Stimulated activated CD8-positive, alpha-beta memory T cell treated with anti-CD3 and anti-CD28 coated beads, Interleukin-4, amount 100 ng/mL, for 1 hour (primary cell): ENCODE measurements at places on chromosomes 1 and 21.

- no peak for DNase-seq
Measured at GRCh38 chr21:35614396-35614921, 445.9 kb downstream of the SETD4 start.

DNA sequence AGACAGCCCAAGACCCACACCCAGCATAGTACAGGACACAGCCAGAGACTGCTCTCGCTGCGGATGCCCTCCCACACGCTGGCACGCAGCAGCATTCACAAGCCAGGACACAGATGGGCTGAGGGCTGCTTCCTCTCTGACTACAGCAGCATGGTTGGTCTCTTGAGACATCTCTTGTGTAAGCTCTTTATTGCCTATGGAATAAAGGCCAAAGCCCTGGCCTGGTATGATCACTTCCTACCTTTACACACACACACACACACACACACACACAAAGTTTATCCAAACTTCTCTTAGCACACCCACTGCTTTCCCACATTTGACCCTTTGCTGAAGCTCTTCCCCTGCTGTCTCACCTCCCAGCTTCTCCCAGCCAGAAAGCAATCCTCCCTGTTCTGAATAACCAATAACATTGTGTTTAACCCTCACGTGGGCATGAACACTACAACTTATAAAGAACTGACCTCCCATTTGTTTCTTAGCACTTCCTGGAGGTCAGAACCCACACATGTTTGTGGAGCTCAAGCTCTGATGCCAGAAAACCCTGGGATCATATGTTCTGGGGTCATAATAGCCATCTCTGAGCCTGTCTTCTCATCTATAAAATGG lies 1.2 kb upstream of the LUZP1 start:
- no peak for DNase-seq

GRCh38 chr21:46128106-46128932 lies 27.1 kb downstream of the FTCD start:
- DNase-seq, result no peak

GRCh38 chr1:19661721-19662228 lies 2.9 kb upstream of the HTR6 start:
- DNase-seq, result no peak

- DNase-seq, result no peak
Measured at GRCh38 chr1:228339059-228339704, 67.5 kb downstream of the TRIM11 start.

GRCh38 chr1:184437291-184437690 lies 50.5 kb downstream of the C1orf21 start:
- DNase-seq, result no peak

DNA sequence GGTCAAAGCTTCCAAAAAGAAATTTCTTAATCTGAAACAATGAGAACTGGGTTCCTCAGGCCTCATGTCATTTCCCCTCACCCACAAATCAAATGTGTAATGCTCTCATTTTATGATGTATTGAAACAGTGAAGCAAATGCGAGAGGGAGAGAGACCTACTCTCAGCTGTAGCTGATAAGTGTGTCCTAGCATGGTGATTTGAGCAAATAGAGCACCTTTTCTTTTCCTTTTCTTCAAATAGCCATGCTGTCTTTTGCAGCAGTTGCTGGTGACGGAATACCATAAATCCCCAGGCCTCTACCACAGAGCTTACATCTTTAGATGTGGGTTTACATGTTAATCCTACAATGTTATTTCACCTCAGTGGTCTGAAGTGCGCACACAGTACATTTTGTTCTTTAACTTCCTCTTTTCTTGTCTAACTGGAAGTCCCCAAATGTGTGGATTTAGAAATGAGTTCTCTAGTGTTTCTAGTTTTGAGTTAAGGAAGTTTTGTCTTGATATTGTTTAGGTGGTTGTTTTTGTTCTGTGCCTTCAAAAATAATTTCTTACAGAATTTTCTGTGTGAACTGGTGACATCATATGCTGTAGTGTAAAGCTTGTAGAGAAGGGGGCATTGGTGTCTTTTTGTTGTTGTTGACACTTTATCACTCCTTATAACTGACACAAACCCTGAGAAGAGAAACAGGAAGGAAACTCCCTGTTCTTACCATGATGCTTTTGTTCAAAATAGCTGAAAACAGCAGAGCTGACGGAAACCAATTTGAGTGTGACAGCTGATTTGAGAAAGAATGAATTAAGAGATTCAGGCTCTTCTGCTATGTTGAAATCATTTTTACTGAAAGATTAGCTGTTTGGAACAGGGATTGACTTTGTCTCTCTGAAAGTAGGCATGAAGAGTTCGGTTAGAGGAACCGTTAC lies 12.2 kb downstream of the SMAP2 start:
- peak; percentile 29 for DNase-seq

DNA sequence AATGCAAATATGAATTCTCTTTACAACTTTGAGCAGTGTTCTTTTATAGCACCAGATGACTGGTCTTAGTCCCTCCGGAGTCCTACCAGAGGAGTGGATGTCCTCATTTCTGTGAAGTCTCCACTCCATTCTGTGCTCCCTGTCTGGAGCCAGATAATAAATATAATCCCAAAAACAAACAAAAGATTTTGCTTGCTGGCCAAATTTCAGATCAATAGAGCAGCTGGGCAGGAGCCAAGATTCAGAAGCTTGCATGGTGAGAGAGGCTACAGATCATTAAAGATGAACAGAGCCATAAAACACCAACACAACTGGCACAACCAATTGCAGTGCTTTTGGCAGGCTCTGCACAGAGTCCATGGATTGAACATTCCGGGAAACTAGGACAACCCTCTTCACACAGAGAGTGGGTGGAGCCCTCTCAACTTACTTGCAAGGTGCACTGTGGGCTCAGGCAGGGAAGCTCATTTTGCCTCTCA lies 231.5 kb upstream of the SNX7 start:
- DNase-seq, result no peak

- DNase-seq, result no peak
Measured at GRCh38 chr1:213582976-213583567, 404.7 kb upstream of the PROX1 start.

GRCh38 chr1:18470671-18471355 lies 9.9 kb upstream of the KLHDC7A start:
- no peak for DNase-seq

GRCh38 chr1:7249516-7249915 lies 464.3 kb downstream of the CAMTA1 start:
- DNase-seq, result no peak

DNA sequence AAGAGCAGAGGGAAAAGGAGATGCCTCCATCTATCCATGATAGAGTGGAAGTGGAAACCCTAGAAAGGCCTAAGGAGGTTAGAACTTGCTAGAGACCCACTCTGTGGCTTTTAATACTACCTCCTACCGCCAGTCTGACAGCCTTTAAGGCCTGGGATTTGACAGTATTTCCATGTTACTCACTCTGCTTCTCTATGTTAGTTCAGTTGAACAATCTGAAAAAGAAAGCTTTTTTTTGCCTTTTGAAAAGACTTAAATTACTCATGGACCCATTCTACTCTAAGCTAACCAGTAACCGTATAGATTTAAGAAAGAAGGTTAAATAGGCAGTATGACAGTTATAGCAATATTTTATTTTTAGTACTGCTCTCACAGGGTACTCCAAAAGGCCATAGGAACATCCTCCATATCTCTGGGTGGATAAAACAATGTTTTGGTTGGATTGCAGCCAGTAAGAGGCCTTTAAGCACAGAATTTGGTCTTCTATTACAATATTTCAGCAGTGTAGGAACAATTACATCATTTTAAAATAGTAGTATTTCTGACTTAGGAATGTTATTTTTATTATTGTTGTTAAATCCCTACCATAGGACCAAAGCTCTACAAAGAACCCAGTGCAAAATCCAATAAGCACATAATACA lies 15.9 kb upstream of the GPR25 start:
- DNase-seq, result no peak

DNA sequence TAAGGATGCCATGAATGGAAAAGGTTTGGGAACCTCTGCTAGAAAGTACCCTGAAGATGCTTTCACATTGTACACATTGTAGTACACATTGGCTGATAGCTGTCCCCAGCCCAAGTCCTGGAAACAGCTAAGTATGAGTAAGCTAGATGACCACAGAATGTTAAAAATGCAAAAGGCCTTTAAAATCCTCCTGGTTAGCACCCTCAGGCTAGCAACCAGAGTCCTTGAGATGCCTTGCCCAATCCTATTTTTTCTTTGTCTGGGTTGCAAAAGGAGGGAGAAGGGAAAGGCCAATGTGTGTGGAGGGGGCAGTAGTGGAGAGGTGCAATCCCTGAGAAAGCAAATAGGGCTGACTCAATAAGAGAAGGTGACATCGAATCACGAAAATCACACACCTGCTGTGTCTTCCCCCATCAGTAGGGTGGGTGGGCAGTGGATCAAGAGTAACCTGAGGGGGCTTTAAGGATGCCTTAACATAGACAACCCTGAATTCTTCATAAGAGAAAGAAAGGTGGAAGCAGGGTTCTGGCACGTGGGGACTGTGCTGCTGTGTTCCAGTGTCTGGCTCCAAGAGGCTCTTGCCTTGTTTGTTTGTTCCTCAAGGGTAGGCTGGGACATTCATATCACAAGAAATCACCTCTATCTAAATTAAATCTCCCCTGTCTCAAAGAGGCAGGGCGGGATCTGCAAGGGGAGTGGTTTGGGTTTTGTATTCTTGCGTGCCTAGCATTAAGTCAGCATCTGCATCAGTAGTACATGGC lies 266.2 kb upstream of the PLXNA2 start:
- DNase-seq, result no peak

DNA sequence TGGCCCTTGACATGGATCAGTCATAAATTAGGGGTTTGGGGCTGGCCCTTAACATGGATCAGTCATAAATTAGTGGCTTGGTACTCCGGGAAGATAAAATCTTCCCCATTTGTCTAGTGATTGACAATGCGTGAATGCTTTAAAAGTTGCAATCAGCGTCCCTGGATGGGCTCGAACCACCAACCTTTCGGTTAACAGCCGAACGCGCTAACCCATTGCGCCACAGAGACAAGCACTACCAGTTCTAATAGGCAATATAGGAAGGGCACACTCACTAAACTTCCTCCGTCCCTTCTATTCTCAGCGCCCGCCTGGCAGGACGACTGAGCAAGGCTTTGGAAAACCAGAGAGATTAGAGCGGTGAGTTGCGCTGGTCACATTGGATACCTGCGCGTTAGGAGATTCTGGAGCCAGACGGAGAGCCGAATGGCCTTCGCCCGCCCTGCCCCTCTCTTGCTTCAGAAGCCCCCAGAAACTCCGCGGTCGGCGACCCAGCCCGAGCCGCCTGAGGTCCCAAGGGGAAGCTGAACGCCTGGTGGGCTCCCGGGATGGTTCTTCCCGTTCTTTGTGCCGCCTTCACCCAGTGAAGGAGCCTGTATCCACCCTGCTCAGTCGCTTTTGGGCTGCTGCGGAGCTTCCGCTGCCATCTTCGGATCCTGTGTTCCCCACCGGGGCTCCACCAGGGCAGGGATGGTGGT lies 235.9 kb downstream of the FAM72C start:
- no peak for DNase-seq

- no peak for DNase-seq
Measured at GRCh38 chr1:198700396-198700795, 61.6 kb downstream of the PTPRC start.

DNA sequence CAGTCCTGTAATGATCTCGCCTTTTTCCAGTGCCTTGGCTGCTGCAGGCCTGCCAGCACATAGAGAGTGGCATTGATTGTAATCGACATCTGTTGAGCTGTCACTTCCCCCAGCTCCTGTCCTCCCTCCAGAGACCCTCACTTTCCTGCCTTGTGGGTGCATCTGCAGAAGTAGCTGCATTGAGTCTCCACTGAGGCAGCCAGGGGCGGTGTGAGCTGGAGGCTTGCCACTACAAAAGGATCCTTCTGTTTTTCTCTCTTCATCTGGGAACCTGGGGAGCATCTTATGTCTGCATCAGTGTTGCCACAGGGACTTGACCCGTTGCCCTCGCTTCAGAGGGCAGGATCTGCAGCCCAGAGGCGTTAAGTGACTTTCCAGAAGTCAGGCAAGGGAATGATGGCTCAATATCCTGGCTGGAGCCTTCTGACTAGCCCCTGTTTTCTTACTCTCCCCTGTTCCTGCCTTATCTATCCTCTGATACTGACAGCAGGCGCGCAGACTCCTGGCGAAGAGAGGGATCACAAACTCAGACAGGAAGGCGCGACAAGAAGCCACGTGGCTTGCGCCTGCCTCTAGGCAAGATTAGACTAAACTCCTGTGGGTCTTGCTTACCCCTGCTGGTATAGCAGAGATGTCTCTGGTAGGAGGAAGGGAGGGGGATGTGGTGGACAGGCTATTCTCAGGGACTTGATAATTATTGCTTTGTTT lies 13.3 kb upstream of the FMOD start:
- DNase-seq, result no peak

GRCh38 chr21:40563900-40564299 lies 283.1 kb downstream of the DSCAM start:
- no peak for DNase-seq

- DNase-seq, result no peak
Measured at GRCh38 chr1:212062832-212063438, 27.4 kb downstream of the DTL start.

- no peak for DNase-seq
Measured at GRCh38 chr1:204434116-204434755, 22.6 kb upstream of the PPP1R15B start.

DNA sequence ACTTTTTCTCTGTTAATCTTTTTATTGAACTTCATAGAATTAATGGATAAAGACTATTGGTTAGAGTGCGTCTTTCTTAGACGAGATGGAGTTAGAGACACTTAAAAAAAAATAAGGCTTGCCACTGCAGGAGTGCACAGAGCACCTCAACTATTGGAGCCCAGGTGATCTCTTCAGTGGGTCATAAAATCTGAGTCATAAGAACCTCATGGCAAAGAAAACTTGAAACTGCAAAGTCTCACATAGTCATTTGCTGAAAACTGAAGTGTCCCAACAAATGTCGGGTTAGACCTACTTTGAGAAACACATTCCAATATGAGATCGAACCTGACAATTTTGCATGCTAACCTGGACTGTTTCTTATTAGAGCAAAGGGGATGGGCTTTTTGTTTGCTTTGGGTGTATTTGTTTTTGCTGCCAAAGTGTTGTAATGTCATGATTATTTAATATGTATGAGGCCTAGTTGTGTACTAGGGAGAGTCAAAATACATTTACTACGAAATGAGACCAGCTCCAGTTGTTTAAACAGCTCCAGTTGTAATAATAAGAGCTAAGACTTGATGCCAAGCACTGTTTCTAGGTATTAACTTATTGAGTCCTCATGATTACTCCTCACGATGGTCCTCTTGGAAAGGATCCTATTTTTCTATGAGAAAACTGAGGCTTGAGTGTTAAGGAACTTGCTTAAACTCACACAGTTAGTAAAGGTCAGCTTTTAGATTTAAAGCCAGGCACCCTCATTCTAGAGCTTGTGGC lies 65.1 kb downstream of the DDR2 start:
- no peak for DNase-seq

- no peak for DNase-seq
Measured at GRCh38 chr1:170696591-170697290, 32.8 kb downstream of the PRRX1 start.

- no peak for DNase-seq
Measured at GRCh38 chr21:38037416-38037815, 121.2 kb upstream of the KCNJ6 start.

GRCh38 chr1:61740751-61741700 lies 1.3 kb upstream of the PATJ start:
- no peak for DNase-seq

- DNase-seq, result no peak
Measured at GRCh38 chr1:218846181-218846580, 327.5 kb upstream of the LYPLAL1 start.

GRCh38 chr1:212612041-212612961 lies 3.7 kb downstream of the ATF3 start:
- no peak for DNase-seq
